Activated CD4-positive, alpha-beta T cell treated with anti-CD3 and anti-CD28 coated beads for 36 hours (primary cell): ENCODE measurements at places on chromosomes 4 and X.
A peak's percentile ranks its signal among the peaks of the same experiment; 100 is the strongest.

GRCh38 chr4:184818216-184818564 is 7.6 kb downstream of the ACSL1 start:
- no peak for DNase-seq

- no peak for DNase-seq
These were observed 58.6 kb downstream of the ABLIM2 start for GRCh38 chr4:8099981-8100464.

DNA sequence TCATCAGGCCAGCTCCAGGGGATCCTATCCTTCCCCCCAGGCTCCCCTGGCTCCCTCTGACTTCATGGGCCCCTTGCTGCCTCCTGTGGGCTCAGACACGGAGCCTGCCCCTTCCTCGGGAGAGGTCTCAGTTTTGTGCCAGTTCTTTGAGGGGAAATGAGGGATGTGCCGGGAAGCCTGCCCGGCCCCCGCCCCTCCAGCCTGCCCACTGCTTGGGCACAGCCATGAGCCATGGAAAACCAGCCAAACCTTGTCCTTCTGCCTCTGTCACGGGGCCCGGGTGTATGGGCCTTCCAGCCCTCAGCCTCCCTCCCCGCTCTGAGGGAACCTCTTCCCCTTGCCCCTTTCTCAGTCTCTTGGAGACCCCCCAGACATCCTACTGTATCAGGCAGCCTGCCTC is 6.8 kb downstream of the BGN start:
- DNase-seq, result no peak

DNA sequence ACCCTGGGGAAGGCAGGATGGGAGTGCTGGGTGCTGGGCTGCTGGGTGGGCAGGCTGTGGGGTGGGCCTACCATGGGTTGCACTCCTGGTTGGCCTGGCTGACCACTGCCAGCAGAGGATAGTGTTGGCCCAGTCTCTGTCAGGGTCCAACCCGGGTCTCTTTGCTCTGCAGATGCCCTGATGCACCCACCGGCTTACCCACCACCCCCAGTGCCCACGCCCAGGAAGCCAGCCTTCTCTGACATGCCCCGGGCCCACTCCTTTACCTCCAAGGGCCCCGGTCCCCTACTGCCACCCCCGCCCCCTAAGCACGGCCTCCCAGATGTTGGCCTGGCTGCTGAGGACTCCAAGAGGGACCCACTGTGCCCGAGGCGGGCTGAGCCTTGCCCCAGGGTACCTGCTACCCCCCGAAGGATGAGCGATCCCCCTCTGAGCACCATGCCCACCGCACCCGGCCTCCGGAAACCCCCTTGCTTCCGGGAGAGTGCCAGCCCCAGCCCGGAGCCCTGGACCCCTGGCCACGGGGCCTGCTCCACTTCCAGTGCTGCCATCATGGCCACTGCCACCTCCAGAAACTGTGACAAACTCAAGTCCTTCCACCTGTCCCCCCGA is 14.2 kb upstream of the ADD1 start:
- DNase-seq, result no peak

DNA sequence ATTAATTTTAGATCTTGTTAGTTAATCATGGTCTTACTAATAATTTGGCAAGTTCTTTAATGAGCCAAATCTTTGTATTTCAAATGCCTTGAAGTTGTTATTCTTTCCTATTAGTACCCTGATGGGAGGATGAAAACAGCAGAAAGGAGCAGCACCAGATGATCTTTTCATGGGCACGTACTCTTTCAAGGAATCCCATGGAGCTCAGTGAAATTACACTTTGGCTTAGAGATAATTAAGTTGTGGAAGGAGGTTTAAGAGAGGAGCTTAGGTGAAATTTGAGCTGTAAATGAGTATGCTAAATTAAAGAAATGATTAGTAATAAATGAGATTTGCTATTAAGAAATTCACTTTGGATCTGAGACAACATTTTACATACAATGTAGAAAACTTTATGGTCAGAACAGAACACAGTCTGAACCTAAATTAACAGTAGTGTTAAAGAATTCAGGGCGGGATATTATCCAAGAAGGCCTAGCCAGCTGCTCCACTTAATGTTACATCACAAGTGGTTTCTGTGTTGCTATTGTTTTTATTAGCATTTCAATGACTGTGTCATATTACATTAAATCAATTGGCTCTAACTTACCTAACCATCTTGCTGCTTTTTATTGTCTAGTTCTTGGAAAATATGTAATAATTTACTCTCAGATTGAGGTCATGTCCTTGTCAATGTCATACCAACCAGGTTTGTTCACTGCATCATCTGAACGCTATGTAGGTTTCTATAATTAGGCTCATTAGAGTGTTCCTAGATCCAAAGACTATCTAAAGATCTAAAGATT is 3.9 kb downstream of the MTHFD2L start:
- DNase-seq, result no peak

- DNase-seq, result no peak
These were observed 151.3 kb downstream of the THOC2 start for GRCh38 chrX:123581586-123581985.

- DNase-seq, result no peak
These were observed 24.5 kb upstream of the NEXMIF start for GRCh38 chrX:74949717-74950116.

- no peak for DNase-seq
These were observed 57.2 kb upstream of the MTMR1 start for GRCh38 chrX:150635952-150636351.

- DNase-seq, result no peak
These were observed 1416.1 kb downstream of the PCDH7 start for GRCh38 chr4:32136081-32136787.

- DNase-seq, result no peak
These were observed 58.2 kb upstream of the DKK2 start for GRCh38 chr4:107094332-107094731.

DNA sequence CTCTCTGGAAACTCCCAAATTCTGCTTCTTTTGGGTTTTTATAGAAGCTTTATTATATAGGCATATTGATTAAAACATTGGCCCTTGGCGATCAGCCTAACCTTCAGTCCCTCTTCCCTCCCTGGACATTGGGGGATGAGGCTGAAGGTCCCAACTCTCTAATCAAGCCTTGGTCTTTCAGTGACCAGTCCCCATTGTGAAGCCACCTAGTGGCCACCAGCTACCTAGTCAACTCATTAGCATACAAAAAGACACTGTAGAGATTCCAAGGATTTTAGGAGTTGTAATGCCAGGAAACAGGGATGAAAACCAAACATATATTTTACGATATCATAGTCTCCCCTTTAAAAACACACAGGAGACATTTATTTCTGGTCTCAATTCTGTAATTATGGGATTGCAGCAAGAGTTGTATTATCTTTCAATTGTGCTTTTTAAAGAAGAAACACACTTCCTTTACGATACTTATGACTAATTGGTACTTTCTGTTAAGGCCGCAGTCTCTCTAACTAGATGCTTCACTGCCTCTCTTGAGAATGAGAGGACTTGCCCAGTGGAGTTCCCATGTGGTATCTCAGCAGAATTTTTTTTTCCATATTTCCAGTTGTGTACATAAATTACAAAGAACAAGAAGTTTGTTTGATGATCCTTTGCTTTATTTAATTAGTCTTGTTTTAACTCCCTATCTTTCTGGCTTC is 58.2 kb downstream of the WDR17 start:
- DNase-seq, result peak; percentile 5

- DNase-seq, result no peak
These were observed 409.2 kb downstream of the CCSER1 start for GRCh38 chr4:90536408-90536807.

GRCh38 chr4:146063143-146063542 is 112.4 kb upstream of the LSM6 start:
- no peak for DNase-seq

DNA sequence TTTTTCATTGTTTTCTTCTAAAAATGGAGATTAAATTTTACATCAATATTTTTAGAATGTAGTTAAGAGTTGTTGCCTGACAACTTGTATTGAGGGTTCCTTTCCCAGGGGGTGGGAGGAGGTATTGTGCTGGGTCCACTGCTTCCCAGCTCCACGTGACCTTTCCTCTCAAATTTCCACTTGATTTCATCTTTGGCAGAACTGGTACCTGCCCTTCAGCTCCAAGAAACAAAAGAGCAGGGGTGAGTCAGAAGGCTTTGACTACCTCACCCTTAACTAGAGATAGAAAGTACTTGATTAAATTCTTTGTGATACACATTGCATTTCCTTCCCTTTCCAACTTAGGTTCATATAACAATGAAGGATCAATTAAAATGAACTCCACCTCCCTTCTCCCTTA is 19.7 kb downstream of the TRIM2 start:
- DNase-seq, result no peak

- no peak for DNase-seq
These were observed 56.0 kb downstream of the VGLL1 start for GRCh38 chrX:136588036-136588435.

GRCh38 chr4:27921231-27921630 is 1060.6 kb downstream of the STIM2 start:
- DNase-seq, result no peak

- no peak for DNase-seq
These were observed 164.7 kb downstream of the PCDH18 start for GRCh38 chr4:137367620-137368019.

DNA sequence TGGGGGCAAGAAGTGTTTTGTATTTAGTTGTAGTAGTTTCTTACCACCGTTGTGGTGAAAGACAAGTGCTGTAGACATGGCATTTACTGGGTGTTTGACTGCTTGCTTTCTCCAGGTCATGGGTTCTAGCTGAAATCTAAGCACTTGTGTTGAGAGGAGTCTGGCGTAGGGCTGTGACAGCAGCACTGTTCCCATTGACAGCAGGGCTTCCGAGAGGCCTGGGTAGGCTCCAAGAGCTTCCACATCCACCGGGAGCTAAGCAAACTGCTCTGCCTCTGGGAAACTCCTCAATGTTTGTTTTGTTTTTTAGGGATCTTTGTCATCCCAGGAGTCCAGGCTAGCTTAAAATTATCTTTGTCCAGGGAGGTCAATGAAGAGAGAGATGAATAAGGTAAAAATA is 44.3 kb downstream of the BMPR1B start:
- DNase-seq, result no peak

- no peak for DNase-seq
These were observed 469.5 kb upstream of the FAT1 start for GRCh38 chr4:187193141-187193540.

- DNase-seq, result no peak
These were observed 105.4 kb downstream of the STK32B start for GRCh38 chr4:5156682-5157081.

DNA sequence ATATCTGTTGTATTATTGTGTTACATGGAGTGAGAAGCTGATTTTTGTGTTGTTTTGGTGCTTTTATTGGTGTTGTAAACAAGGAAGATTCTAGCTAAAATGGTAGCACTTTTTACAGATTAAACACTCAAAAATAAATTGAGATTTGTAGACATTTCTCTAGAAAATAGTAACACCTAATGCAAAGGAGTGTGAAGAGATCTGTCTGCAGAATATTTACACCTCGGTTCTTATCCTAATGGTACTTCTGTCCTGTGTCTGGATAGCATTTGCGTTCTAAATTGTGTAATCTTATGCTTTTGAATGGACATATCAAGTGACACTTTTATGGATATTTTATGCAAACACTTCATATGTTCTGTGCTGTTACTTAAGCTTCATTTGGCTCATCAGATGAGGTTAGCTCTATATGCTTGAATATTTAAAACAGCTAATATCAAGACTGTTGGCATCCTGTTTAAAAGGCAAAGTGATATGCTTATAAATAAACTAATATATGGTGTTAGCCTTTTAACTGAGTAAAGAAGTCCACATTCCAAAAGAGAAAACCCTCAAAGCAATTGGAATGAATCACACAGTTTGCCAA is 6.0 kb downstream of the PCDH7 start:
- DNase-seq, result no peak

DNA sequence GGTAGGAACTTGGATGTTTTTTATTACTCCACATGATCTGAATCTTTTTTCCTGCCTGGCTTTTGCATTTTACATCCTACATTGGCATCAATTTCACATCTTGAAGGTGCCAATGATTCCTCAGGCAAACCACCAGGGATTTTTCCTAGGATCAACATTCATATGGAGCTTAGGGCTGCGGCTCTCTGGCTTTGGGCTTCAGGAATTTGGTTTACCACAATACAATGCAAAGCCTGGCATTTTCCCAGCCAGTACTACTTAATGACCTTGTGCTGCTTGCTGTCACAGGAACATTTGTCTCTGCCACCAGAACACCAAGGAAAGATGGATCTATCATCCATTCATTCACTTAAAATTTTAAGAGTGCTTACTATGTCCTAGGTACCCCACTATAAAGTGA is 180.7 kb downstream of the PDGFC start:
- DNase-seq, result no peak

- DNase-seq, result peak; percentile 73
These were observed 361.1 kb downstream of the MID1IP1 start for GRCh38 chrX:39162322-39162735.

DNA sequence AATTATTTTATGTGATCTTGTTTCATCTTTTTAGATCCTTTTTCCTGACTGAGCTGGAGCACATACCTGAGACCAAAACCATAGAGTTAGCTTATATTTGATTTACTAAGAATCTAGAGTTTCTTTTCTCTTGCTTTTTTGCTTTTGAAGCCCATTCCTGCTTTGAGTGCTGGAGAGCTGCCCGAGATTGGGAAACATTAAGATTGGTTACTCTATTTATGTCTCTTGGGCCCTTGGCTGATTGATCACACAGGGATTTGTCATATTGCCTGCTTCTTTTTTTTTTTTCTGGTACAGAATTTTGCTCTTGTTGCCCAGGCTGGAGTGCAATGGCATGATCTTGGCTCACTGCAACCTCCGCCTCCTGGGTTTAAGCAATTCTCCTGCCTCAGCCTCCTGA is 73.9 kb downstream of the REPS2 start:
- DNase-seq, result no peak

DNA sequence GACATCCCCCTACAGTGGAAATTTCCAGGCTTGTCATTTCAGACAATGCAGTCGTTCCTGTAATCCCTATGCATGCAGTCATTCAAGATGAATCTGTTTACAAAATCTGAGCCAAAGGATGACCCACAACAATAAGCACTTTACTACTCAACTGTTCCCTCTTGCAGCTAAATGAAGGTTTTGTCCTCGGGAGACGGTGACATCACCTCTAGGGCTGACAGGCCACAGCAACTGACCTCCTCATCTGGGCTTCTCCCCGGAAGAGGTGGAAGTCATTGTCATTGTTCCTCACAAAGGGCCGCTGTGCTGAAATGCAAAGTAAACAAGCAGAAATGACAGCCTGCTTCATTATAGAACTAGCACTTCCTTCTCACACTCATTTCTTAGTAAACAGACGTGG is 29.2 kb downstream of the CLRN2 start:
- DNase-seq, result no peak

- peak; percentile 62 for DNase-seq
These were observed 24.0 kb upstream of the XIAP start for GRCh38 chrX:123835661-123836371.

- no peak for DNase-seq
These were observed 4.6 kb downstream of the SH3BGRL start for GRCh38 chrX:81206476-81206875.

GRCh38 chrX:74389016-74389722 is 32.1 kb upstream of the SLC16A2 start:
- no peak for DNase-seq

GRCh38 chr4:39648827-39649558 is 10.3 kb upstream of the SMIM14 start:
- DNase-seq, result no peak

GRCh38 chrX:153876112-153876491 is 9.9 kb downstream of the L1CAM start:
- no peak for DNase-seq

GRCh38 chr4:41360214-41360920 is 103.6 kb downstream of the UCHL1 start:
- peak; percentile 25 for DNase-seq
